ENCODE measurements at places on chromosomes 2 and 18. TPM values are rescaled to one million over a fixed set of nuclear protein-coding genes. Genes with fewer than 3 reads are reported as not detected.

Gene TSPYL6
- total RNA-seq: not detected

Gene FAM98A
- 73.4 TPM for total RNA-seq

Gene IGFBP5
- total RNA-seq: 1.4 TPM

Gene MAP3K19
- not detected for total RNA-seq

Gene MRPL44
- 77.9 TPM for total RNA-seq

Gene SLC16A14
- total RNA-seq: not detected
